ENCODE measurements at places on chromosomes 2 and 18.

DNA sequence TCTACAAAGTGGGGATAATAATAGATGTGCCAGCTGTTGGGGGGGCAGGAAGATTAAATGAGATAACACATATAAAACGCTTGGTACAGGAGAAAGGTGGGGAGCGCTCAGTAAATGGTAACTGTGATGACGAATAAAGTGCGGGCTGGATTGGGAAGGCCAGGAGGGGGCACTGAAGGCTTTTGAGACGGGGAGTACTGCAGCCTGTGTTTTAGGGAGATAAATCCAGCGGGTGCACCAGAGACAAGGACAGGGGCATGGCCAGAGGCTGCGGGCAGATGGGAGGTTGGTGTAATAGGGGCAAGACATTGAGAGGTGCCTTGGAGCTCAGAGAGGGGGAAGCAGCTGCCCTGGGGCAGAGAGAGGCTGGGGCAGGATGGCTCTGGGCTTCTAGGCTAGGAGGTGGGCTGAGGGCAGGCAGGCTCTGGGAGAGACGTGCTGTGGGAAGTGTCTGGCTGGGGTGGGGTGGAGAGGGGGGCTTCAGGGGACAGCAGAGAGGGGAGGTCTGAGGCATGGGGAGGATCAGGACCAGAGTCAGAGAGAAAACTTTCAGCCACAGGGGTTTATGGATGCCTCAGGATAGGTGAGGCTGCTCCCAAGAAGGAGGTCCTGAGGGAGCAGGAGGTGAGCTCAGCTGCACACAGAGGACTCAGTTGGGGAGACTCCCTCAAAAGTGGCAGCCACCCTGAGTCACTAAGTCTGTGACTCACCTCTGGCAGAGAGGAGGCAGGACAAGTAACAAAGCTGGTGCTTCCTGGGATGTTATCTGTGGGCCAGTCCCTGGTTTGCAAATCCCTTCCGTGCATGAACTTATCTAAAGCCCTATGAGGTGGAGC is 18.8 kb downstream of the TEX44 start:
- DNase-seq = peak; percentile 69

DNA sequence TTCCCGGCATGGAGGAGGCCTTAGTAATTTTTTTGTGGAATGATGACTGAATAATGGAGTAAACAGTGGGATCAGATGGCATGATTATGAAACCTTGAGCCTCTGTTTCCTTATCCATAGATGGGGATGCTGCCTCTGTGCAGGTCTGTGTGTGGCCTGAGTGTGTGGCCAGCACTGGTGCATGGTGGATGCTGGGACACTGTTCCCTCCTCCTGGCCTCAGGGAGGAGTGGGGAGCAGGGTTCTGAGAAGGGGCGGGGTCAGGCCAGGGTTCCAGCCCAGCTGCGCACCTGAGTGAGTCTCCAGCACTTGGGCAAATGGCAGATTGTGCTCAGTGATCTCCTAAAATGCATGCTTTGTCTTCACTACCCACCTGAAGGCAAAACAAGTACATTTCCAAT is 66.4 kb downstream of the DCDC2C start:
- no peak for DNase-seq

- no peak for DNase-seq
These were observed 49.3 kb upstream of the PLB1 start for GRCh38 chr2:28446531-28446930.

DNA sequence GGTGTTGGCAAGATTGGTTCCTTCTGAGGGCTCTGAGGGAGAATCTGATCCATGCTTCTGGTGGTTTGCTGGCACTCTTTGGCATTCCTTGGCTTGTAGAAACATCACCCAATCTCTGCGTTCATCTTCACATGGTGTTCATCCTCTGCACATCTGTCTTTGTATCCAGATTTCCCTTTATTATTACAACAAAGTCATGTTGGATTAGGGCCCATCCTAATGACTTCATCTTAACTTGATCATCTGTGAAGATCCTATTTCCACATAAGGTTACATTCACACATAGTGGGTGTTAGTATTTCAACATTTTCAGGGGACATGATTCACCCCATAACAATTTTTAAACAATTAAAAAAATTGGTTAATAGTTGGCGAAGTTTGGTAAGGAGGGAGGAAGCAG is 177.4 kb upstream of the CWC22 start:
- no peak for DNase-seq

DNA sequence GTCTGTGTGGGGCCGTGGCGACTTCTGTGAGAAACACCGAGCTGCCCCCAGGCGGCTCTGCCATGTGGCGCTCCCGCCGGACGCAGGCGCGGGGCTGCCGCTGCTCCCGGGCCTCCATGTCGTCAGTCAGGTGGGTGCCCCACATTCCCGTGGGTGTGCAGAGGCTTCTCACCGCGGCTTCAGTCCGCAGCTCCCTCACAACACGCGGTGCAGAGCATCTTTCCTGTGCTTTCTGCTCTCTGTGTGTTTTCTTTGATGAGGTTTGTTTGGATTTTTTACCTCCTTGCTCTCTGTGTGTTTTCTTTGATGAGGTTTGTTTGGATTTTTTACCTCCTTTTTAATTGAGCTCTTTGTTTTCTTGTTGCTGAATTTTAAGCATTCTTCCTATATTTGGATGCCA is 13.0 kb downstream of the AQP12A start:
- DNase-seq = peak; percentile 40

DNA sequence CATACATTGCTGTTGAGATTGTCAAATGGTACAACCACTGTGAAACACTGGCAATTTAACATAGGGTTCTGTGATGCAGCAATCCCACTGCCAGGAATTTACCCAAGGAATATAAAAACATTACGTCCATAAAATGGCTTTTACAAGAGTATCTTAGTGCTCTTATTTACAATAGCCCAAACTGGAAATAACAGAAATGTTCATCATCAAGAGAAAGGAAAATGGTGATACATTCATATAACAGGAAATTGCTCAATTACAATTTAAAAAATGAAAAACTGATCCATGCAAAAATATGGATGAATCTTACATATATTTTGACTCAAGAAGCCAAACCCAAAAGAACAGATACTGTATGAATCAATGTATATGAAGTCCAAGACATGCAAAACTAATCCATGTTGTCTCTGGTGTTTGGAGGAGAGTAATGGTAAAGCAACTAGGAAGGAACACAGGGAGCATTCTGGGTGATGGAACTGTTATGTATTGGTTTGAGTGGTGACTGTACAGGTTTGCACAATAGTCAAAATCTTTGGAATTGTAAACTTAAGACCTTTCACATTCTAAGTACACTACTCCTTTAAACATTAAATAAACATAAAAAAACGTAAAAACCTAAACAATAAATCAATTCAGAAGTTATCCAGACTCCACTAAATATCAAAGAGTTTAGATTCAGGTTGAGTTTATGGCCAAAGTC is 104.8 kb upstream of the WDR75 start:
- DNase-seq = no peak

DNA sequence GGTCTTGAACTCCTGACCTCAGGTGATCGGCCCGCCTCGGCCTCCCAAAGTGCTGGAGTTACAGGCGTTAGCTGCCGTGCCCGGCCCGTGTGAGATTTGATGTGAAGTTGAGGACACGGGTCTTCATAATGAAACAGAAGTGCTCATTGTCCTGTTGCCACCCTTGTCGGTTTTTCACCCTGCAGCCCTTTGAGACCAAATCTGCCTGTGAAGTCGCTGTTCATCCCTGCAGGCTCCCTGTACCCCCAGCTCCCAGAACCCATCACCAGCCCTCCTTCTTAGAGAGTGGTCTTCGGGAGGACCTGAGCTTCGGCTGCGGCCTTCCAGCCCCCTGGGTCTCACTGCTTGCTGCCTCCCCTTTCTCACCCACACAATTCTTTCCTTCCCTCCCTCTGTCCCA is 325.2 kb downstream of the GBX2 start:
- no peak for DNase-seq

DNA sequence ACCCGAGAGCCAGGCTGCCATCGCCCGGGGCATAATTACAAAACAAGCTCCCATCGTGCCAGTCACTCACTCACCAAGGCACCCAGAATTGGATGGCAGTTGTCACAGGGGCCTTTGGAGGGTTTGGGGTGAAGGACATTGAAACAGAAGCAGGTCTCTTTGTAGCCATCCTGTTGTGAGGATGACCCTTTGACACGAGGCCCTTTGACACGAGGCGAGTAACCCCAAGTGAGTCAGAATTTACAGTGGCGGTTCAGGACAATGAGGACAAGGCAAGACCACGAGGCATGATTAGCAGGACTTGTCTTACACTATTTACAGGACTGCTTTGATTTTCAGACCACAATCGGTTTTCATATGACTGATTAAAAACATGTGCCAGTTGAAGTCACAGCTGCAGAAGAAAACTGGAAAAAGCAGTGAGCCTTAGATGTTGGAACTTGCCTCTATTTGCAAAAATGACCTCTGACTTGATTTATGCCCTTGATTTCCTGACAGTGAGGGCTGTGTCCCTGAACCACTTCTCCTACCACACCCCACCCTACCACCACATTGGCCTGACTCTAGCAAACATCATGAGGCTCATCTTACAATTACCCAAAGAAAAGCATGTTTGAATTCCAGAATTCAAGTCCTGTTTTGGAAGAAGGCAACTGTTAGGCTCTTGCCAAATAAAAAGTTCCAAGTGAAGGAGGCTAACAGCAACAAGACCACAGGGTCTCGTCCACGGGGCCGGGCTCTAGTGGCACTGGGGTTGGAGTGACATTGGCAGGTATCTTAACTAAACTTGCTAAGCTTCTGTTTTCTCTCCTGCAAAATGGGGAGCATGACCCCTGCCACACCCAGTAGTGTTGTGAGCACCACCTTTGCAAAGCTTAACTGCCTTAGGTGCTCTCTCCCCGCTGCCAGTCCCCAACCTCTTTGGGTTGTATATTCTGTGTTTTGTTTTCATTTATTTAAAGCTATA is 64.4 kb upstream of the FOSL2 start:
- DNase-seq = no peak

DNA sequence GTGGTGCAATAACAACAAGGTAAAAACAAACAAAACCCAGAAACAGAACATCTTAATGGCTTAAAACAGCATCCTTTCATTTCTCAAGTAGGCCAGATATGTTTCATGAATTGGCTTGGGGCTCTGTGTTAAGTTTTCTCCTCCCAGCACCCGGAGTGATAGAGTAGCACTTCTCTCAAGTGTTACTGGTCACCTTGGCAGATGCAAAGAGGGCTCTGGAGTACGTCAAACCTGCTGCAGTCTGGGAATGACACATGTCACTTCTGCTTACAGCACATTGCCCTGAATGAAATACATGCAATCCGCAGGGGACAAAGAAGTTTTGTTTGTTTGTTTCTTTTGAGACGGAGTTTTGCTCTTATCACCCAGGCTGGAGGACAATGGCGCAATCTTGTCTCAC is 639.3 kb downstream of the CNTNAP5 start:
- no peak for DNase-seq

DNA sequence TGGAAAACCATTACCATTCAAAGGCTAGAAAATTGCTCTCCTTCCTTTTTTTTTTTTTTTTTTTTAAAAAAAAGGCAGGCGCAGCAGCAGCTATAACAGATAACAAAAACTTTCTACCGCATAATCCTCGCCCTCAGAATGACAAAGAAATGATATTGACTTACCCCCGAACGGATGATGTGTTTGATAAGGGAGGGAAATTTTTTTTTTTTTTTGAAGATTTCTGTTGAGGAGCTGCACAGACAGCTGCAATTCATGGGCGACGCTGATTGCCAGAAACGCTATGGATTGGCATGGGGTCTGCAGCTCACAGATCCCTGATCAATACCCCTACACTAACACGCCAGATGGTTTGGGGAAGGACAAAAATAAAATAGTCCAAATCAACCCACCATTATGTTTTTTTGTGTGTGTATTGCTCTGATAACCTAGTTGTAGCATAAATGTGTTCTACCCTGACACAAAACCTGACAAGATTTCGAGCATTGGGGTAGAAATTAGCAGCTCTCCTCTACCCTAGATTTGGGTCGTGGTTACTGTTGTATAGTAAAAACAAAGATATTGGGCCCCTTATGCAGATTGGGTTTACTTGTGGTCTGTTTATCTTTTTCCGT is 3.6 kb upstream of the ONECUT2 start:
- DNase-seq = no peak

DNA sequence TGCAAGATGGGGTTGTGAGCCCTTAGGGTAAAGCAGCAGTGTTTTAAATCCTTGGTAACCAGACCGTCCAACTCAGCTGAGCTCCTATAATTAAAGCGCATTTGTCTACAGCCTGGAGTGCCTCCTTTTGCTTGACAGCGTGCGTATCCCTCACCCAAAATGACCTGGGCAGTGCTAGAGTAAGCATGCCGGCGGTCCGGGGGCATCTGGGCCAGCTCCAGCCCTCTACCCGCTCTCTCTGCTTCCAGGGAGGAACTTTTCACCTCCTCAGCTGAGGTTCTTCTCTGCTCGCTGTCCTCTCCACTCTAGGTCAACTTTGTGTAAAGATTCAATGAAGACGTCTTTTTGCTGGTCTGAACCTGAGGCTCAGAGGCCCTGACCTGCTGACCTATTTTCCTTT is 102.4 kb upstream of the TPO start:
- DNase-seq = no peak

GRCh38 chr18:35716169-35716831 is 134.8 kb downstream of the GALNT1 start:
- no peak for DNase-seq

- peak; percentile 80 for DNase-seq
These were observed 56.9 kb downstream of the DYSF start for GRCh38 chr2:71510196-71510807.

DNA sequence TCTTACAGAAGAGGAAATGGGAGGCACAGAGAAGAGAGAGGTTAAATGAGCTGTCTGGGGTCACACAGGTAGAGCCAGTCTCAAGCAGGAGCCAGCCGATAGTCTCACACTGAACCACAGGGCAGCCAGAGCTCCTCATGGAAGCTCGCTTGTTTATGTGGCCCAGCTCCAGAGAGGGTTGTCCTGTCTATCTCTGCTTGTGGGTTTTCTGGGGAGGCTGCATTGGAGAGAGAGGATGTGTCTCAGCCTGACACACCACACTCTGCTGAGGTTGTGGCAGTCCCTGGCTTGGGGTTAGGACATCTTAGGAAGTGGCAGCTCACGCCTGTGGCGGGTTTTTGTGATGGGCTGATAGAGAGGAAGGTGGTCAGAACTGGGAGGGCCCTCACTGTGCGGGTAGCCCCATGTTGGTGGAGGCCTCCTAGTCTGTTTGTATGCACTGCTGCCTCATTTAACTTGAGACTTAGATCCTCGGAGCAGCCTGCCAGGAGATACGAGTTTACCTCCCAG is 52.3 kb downstream of the TCF7L1 start:
- DNase-seq = no peak

DNA sequence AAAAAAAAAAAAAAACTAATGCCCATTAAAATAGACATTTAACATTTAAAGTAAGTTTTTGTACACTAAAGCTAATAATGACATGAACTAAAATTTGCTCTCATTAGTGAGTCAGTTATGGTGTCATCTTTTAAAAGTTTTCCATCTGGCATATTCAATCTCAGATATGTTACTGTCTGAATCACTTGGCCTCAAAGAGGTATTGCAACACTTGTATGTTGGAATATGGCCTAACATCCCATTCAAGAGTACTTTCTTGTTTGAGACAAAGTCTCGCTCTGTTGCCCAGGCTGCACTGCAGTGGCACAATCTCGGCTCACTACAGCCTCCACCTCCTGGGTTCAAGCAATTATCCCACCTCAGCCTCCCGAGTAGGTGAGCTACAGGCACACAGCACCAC is 169.7 kb downstream of the TMEM163 start:
- no peak for DNase-seq

- no peak for DNase-seq
These were observed 180.9 kb downstream of the TRABD2A start for GRCh38 chr2:84700006-84700405.

- DNase-seq = no peak
These were observed 114.4 kb upstream of the SIX2 start for GRCh38 chr2:45123521-45124191.

GRCh38 chr18:63997606-63998005 is 27.7 kb downstream of the SERPINB8 start:
- no peak for DNase-seq

GRCh38 chr2:38203446-38203810 is 127.5 kb upstream of the CYP1B1 start:
- DNase-seq = no peak
